ENCODE measurements at places on chromosomes 7 and 10.

- no peak for DNase-seq
Measured at GRCh38 chr7:91182819-91183764, 81.1 kb upstream of the FZD1 start.

DNA sequence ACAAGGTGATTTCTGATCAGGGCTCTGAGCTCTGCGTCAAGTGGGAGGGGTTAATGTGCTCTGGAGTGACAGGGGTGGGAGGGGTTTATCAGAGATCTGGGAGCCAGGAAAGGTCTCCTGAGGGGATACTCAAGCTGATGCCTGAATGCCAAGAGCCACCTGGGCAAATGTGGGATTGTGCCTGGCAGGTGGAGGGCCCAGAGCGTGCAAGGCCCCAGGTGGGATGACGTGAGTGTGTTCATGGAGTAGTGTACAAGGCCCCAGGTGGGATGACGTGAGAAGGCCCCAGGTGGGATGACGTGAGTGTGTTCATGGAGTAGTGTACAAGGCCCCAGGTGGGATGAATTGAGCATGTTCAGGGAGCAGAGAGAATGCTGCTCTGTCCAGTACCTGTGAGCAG, 610.3 kb downstream of the PTPRN2 start:
- DNase-seq = no peak

DNA sequence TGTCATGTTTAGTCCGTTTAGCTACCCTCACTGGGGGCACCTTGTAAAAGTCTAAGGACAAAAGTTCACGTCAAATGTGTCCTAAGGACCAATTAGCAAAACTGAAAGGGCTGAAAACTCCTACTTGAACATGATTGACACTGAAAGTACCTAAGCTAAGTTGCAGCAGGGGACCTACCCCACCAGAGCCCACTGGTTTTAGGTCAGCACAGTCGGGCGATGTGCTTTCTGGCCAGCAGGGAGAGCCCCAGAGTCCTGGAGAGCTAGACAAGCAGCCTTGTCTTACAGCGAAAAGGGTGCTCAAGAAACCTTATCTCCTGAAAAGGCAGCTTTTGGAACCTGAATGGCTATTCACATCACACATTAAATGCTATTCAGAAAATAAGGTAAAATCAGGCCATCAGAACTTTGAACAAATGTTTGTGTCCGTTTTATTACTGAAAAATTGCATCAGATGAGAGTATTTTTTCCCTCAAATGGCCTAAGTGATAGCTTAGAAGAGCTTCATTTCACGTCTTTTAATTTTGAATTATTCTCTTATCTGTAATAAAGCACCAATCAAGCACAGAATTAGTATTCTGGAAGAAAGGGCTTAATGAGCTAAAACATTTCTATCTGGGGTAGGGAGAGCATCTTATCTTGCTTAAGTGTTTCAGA, 52.2 kb upstream of the MKI67 start:
- DNase-seq = peak; percentile 17

DNA sequence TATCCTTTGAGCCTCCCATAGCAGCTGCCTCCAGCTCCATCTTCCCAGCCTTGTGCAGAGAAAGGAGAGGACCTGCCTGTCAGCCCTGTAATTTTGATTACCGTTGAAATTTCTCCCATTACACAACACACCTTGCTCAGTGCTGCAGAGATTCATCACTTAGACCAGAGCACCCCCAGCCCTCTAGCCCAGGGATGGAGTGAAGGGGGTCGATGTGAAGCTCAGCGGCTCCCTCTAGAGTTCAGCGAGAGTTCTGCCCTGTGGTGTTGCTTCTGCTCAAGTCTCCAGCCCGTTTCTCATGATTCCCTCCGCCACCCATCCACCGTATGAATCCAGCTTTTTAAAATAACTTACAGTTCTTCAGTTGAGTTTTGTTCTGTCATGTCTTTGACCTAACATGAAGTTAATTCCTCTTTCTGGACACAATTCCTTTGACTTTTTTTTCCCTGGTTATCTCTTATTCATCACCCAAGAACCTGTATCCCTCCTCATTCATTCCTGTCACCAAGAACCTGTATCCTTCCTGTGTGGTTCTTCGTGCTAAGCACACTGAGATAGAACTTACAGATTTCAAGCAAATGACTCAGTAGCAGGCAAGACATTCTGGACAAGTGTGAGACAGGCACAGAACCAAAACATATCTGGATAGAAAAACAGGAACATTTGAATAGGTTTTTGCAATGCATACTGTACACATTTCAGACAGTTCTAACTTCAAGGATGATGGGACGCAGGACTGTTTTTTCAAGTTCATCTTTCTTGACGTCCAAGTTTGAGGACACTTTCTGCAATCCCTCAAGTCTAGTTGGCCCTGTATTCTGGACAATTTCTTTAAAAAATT, 35.0 kb upstream of the ZNF32 start:
- DNase-seq = no peak

DNA sequence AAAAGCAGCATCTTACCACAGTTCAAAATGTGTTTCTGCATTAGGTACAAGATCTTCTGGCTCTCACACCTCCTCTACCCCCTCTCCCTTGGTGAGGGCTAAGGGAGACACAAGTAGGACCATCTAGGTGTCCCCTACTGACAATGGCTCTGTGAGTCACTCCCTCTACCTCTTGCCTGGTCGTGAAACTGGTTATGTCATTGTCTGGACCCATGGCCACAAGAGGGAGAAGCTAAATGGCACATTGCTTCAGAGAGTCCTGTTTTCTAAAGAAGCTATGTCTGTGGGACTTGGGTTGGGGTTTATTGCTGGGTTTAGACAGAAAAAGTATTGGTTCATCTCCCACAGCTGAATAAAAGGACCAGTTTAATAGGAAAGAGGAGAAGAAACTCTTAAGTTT, 4.0 kb upstream of the PLXNA4 start:
- DNase-seq = no peak

GRCh38 chr7:20470726-20471125, 140.0 kb downstream of the ITGB8 start:
- DNase-seq = no peak

DNA sequence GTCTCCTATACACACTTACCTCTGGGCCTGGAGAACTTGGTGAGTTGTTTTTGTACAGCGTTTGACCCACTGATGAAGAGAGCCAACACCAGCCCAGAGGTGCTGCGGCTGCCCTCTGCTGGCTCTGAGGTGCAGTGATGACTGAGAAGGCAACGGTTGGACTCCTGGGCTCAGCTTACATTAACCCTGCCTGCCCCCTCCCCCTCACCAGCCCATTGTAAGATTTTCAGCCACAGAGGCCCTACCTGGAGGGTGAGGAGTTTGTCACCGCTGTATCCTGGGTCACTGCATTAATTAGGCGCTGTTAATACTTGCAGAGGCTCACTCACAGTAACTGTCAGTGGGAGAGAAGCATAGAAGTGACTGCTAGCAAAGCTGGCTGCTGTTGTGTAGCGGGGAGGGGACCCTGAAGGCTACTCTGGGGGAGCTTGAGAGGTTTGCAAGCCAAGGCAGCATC, 19.0 kb upstream of the ANKRD2 start:
- peak; percentile 52 for DNase-seq

DNA sequence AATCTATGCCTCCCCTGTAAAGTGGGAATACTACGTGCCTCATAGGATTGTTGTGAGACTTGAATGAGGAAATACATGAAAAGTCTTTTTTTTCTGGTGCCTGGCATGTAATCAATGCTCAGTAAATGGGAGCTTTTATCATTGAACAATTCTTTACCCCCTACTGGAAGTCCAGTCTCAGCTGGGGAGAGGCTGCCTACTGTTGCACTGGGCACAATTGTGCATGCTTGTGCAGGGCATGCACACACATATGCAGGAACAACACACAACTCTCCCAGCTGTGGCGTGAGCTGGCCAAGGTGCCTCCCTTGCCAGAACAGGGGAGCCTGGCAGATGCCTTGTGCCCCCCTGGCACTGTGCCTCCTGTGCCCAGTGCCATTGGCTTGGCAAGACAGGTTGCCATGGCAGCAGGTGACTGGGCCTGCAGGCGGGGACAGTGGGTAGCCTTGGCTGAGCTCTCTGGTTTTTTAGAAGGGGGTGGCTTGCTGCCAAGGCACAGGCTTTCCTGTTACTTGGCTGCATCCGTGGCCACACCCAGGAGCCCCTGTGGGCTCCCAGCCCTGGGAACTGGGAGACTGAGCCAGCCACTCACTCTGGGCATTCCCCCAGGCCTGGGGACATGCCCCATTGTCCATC, 16.1 kb upstream of the PALD1 start:
- DNase-seq = no peak

DNA sequence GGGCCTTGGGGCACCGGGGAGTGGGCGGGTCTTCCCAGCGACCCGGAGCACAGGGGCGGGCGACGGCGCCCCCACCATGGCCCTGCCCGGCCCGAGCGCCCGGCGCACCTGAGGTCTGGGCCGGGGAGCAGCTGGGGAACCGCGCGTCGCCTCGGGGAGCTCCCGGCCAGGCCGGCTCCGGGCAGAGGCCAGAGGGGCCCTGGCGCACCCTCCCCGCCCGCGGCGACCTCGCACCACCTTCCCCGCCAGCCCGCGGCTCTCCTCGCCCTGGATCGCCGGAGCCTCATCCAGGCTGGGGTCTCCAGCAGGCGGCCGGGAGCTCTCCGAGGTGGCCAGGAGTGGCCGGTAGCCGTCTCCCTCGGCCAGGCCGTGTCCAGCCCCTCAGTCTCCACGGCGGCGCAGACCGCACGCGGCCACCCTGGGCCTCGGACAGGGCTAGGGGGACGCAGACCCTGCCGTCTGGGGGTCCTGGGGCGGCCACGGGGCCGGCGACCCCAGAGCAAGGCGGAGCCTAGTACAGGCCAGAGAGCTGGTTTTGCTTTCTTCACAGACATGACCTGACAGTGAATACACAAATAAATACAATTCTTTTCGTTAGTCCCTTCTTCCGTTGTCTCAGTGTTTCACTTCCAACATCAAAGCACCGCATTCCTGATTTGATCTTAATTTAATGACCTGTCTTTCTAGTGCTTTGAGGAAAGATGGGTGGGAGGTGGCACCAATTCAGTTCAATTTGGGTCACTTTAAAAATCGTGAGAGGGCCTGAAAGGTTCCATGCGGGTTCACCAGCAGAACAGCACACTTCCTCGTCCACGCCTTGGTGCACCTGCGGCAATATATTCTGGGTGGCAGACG, 356.9 kb downstream of the DNAJB6 start:
- no peak for DNase-seq

DNA sequence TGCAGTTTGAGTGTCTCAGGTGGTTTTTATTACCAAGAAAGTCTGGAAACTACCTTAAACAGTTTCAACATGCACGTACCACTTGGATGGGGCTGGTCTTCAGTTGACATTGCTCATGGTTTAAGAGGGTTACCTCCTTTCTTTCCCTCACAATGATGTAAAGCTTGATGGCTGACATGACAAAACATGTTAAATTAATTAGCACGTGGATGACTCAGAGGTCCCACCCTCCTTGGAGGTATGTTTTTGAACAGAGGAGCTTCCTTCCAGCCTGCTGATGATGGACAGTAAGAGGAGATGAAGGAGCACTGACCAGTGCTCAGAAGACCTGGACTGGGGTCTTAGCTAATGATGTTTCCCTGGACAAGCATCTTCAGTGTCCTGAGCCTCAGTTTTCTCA, 322.3 kb upstream of the PODXL start:
- no peak for DNase-seq

DNA sequence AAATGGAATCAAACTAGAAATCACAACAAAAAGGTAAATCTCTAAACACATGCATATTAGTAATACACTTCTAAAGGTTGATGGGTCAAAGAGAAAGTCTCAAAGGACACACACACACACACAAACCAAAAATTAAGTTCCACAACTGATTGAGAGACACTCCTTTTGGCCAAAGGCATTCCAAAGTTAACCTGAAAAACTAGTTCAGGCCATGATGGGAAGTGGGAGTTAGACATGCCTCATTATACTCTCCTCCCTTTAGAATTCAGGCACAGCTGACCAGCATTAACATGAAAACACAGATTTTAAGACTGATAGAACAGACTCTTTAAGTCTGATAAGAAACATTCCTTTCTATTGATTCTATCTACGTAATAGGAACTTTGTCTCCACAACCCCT, 332.4 kb upstream of the IGFBP3 start:
- no peak for DNase-seq

DNA sequence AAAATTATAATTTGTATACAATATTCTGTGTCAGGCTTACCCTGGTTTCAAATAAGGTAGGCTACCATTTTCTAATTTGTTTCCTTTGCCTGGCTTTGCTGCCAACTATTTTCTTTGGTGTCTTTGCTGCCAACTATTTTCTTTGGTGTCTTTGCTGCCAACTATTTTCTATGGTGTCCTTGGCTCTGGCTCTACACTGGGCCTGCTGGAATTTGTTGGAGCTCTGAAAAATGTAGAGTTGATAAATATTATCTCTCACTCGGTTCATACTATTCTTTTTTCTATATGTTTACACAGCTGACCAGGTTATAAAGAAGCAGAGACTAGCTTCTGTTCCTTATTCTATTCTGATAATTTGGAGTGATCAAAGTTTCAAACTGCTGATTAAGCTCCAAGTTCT, 768.0 kb upstream of the PHF14 start:
- DNase-seq = no peak
